ENCODE measurements at places on chromosomes 5 and 9.

- no peaks in the 10 kb centered on the region for H3K27me3 ChIP-seq
- DNase-seq, result no peak
- no peaks in the 10 kb centered on the region for H3K36me3 ChIP-seq
- H3K27ac ChIP-seq, result no peak overlapping the region
These were observed 713.9 kb downstream of the EFNA5 start for GRCh38 chr5:106956886-106957285.

DNA sequence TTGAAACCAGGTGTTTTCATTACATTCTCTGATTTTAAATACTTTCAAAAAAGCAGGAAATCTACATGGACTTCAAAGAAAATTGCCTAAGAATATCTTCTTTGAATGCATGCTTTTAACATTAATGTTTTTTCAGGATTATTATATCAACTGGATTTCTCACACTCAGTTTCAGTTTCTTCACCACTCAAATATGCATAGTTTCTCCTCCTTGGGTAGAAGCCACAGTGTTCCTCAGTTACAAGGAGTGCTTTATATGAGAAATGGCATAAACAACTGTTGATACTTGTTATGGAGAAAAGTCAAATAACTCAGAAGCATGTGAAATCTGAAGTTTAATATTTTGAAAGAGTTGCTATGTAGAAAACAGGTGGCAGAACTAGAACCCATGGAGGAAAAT is 196.9 kb downstream of the DMRTA1 start:
- no peak overlapping the region for H3K27ac ChIP-seq
- no peak overlapping the region for H3K4me3 ChIP-seq
- DNase-seq, result no peak
- no peaks in the 10 kb centered on the region for H3K27me3 ChIP-seq
- H3K4me1 ChIP-seq, result no peaks in the 10 kb centered on the region

- H3K27me3 ChIP-seq, result no peaks in the 10 kb centered on the region
- no peaks in the 10 kb centered on the region for H3K36me3 ChIP-seq
- no peak overlapping the region for H3K27ac ChIP-seq
- H3K4me1 ChIP-seq, result no peaks in the 10 kb centered on the region
- no peak overlapping the region for H3K4me3 ChIP-seq
- DNase-seq, result no peak
These were observed 18.7 kb upstream of the PARP8 start for GRCh38 chr5:50647726-50648125.

DNA sequence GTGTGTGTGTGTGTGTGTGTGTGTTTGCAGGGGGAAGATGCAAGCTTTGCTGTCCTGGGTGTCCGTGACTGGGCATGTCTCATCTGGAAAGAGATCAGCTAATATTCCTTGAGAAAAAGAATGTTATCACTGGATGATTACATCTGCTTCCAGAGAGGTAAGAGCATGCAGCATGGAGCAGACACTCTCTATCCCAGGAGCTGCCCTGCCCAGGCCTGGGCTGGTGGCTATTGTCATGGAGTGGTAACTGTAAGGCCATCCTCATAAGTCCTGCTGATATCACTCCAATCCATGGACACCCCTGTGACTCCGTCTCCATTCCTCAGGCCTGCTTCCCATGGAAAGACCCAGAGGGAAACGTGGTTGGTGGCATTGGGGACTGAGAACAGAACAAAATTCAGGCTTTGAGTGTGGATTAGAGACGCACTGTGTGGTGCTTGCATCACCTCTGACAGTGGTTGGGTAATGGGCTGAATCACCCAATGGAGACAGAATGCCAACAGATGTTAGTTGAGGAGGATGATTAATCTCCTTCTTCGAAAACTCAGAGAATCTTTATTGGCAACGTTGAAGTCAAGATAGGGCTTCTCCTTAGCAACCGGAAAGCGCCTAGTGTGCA is 52.0 kb upstream of the KCNIP1 start:
- H3K4me1 ChIP-seq, result no peaks in the 10 kb centered on the region
- no peak for DNase-seq
- H3K36me3 ChIP-seq, result no peaks in the 10 kb centered on the region

- H3K4me1 ChIP-seq, result no peaks in the 10 kb centered on the region
- H3K27me3 ChIP-seq, result no peaks in the 10 kb centered on the region
- no peak for DNase-seq
- no peak overlapping the region for H3K4me3 ChIP-seq
- H3K27ac ChIP-seq, result no peak overlapping the region
These were observed 7.2 kb downstream of the INSL6 start for GRCh38 chr9:5178126-5178805.

All from mesothelial cell of epicardium (in vitro differentiated cells).